ENCODE measurements at places on chromosomes 3 and 15.

DNA sequence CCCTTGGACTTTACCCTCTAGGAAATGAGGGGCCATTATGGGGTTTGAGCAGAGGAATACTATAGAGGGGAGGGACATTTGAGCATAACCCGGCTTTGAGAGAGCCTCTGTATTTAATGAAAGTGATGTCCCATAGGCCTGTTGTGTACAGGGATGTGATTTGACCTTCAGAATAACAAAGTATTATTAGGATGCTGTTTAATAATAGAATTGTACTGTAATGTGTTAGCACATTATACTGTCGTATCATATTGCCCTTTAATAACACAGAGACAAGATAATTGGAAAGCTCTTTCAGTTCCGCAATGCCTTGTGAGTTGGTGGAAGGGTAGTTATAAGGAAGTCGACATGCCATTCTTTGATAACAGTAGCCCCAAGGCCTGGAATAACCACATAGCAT lies 328.3 kb downstream of the RYR3 start:
- DNase-seq, result no peak

- no peak for DNase-seq
Measured at GRCh38 chr3:46905661-46906451, 28.3 kb downstream of the PTH1R start.

- DNase-seq, result no peak
Measured at GRCh38 chr15:96264351-96264798, 66.1 kb upstream of the NR2F2 start.

- no peak for DNase-seq
Measured at GRCh38 chr3:138938877-138939560, 7.9 kb downstream of the FOXL2 start.

- DNase-seq, result no peak
Measured at GRCh38 chr3:190995156-190995555, 132.7 kb upstream of the GMNC start.
